GM12878 (cell line): ENCODE measurements at places on chromosomes 7 and 10. TPM values are rescaled to one million over a fixed set of nuclear protein-coding genes. Genes with fewer than 3 reads are reported as not detected.

Gene PCDH15
- total RNA-seq = 0.05 TPM in 1 of 2 replicates, not detected in the other

Gene ZNF33B
- total RNA-seq = 13.7 TPM in 2 replicates

Gene SCD
- 171 and 188 TPM in 2 replicates for total RNA-seq

Gene TFEC
- 4.2 and 5.8 TPM in 2 replicates for total RNA-seq

Gene ZNF503
- 0.85 and 1.1 TPM in 2 replicates for total RNA-seq

Gene SLC26A3
- 0.46 and 0.53 TPM in 2 replicates for total RNA-seq

Gene CEP55
- 37.5 and 38.7 TPM in 2 replicates for total RNA-seq

- H3K36me3 ChIP-seq = peaks cover 12% of the 10 kb centered on the region
- no peak overlapping the region for H3K4me3 ChIP-seq
- H3K4me1 ChIP-seq = no peaks in the 10 kb centered on the region
- no peaks in the 10 kb centered on the region for H3K27me3 ChIP-seq
Observed at GRCh38 chr7:128055637-128056036, 24.4 kb upstream of the LRRC4 start.

DNA sequence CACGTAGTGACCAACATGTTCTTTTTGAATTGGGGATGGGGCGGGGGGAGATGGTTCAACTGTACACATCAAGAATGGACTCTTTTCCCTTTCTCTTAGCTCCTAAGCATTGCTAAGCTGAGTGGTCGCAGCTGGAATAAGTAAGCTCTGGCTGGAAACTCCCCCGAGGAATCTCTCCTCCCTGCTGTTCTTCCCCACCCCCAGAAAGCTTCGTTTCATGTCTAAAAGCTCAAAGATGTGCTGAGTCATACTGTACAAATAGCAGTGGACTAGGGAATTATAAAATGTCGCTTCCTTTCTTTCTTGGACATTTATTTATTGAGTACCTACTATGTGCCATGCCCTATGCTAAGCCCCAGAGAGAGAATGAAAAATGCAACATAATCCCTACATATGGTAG is 191.1 kb upstream of the ADO start:
- no peak overlapping the region for H3K4me3 ChIP-seq
- H3K36me3 ChIP-seq = no peaks in the 10 kb centered on the region
- H3K27ac ChIP-seq = peak overlapping the region; percentile 22; the same call in 1 of the 2 replicates
- peaks cover 32% of the 10 kb centered on the region for H3K4me1 ChIP-seq
- no peaks in the 10 kb centered on the region for H3K27me3 ChIP-seq

DNA sequence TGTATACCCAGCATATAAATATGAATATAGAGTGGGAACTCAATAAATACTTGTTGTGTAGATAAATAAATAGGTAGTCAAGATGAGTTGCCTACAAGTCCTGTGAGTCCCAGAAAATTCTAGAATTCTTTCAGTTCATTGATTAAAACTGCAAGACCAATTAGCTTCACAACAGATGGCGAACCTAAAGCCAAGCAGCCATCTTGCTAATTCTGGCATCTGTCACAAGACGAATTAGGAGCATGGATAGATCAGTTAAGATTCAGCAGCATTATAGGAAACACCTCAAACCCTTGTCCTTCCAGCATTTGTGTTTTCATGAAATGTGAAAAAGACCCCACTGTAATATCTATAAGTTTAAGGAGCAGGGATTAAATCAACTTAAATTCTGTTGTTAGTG is 552.7 kb downstream of the MAGI2 start:
- H3K27me3 ChIP-seq = no peaks in the 10 kb centered on the region
- no peak overlapping the region for H3K27ac ChIP-seq
- H3K4me3 ChIP-seq = no peak overlapping the region

- no peaks in the 10 kb centered on the region for H3K27me3 ChIP-seq
- no peak overlapping the region for H3K27ac ChIP-seq
- no peaks in the 10 kb centered on the region for H3K36me3 ChIP-seq
- no peak for DNase-seq
- H3K4me3 ChIP-seq = no peak overlapping the region
- no peaks in the 10 kb centered on the region for H3K4me1 ChIP-seq
Observed at GRCh38 chr10:44809647-44810046, 101.5 kb upstream of the TMEM72 start.

DNA sequence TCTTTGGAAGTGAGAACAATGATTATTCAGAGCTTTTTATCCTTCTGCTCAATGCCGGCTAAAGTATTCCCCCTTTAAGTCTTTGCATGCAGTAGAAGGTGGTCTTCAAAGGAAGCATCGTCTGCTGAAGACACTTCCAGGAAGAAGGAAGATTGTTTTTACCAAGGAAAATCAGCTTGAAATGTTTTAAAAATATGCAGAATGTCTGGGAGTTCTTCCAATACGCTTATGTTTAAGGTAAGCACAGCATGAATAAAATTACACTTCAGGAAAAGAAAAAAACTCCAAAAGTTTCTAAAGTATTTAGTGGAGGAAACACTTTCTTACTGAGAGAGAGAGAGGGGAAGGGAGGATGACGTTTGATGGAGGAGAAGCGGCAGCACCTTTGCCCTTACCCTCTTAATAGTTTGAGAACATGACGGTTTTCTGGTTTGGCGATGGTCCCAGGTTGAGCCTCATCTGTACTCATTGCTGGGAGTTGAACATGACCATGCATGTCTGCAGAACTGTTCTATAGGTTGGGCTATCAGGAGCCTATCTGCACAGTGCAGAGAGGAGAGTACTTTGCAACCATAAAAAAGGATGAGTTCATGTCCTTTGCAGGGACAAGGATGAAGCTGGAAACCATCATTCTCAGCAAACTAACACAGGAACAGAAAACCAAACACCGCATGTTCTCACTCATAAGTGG is 338.1 kb downstream of the ACTR3B start:
- no peaks in the 10 kb centered on the region for H3K4me1 ChIP-seq
- no peak overlapping the region for H3K27ac ChIP-seq
- H3K4me3 ChIP-seq = no peak overlapping the region
- no peaks in the 10 kb centered on the region for H3K36me3 ChIP-seq
- H3K27me3 ChIP-seq = no peaks in the 10 kb centered on the region

DNA sequence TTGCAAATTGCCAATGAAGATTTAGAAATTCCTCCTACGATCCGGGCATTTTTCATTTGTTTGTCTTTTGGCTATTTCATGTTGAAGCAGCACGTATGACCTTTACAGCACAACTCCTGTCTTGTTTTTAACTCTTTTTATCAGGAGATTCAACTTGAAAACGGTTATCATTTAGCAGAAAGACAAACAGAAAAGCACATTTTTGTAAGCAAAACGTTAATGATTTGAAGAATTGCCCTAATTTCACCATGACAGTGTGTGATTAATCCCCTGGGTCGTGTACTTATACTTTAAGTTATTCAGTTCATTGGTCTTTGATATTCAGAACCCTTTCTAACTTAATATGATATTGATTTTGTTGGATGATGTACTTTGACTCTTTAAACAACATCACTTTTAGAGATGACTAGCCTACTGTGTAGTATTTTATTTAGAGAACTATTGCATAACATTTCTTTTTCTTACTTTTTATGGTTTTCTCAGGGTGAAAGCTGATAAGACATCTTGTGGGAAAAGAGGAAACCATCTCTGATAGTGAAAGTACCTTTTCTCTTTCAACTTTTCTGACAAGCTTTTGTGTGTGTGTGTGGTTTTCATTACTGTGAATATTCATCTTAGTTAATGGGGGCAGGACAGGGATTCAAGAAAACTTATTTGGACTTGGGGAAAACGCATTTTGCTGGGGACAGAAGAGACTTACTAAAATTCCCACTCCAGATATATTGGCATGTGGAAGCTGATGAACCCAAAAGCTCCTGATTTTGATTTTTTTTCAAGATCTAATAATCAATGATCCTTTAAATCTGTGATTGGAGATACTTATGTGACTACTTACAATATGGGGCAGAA is 8.1 kb downstream of the HHEX start:
- H3K36me3 ChIP-seq = no peaks in the 10 kb centered on the region
- H3K27me3 ChIP-seq = peaks cover 13% of the 10 kb centered on the region; the same call in 1 of the 2 replicates
- peaks cover 16% of the 10 kb centered on the region for H3K4me1 ChIP-seq
- H3K4me3 ChIP-seq = no peak overlapping the region
- no peak for DNase-seq

DNA sequence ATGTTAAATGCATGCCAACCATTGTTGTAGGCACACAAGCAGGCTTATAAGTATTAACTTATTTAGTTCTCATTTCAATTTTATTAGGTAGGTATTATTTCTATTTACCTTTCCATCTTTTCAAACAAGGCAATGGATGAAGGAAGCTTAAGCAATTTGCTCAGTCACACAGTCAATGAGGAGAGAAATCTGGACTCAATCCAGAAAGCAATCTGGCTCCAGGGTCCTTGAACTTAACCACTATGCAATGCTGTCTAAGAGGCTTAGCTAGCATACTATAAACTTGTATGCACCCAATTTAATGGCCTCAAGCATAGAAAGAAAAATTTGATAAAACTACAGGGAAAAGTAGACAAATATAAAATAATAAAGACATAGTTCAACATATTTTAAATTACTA is 88.6 kb downstream of the VWDE start:
- H3K4me1 ChIP-seq = no peaks in the 10 kb centered on the region
- DNase-seq = no peak
- H3K27ac ChIP-seq = no peak overlapping the region
- H3K36me3 ChIP-seq = no peaks in the 10 kb centered on the region
- no peaks in the 10 kb centered on the region for H3K27me3 ChIP-seq

DNA sequence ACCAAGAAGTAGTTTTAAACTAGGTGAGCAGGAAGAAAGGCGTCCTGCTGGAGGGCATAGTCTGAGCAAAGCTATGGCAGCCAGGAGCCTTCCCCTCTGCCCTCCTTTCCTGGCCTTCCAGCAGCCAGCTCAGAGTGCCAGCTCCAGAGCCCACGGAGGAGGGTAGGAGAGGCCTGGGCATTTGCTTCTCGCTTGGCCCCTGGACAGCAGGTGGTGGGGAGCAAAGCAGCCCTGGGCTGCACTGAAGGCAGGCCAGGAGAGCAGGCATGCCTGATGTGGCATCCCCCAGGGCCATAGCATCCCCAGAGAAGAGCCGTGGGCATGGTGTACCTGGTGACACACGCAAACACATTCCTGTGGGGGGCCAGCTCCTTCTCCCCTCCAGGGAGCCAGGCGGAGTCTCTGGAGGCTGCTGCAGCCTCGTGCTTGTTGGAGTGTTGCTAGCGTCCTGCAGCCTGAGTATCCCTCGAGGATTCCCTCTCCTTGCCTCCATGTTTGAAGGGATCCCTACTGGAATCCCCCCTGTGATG is 43.9 kb downstream of the CDH23 start:
- DNase-seq = no peak
- H3K4me3 ChIP-seq = no peak overlapping the region
- no peaks in the 10 kb centered on the region for H3K36me3 ChIP-seq
- no peaks in the 10 kb centered on the region; the same call in 1 of the 2 replicates for H3K27me3 ChIP-seq

DNA sequence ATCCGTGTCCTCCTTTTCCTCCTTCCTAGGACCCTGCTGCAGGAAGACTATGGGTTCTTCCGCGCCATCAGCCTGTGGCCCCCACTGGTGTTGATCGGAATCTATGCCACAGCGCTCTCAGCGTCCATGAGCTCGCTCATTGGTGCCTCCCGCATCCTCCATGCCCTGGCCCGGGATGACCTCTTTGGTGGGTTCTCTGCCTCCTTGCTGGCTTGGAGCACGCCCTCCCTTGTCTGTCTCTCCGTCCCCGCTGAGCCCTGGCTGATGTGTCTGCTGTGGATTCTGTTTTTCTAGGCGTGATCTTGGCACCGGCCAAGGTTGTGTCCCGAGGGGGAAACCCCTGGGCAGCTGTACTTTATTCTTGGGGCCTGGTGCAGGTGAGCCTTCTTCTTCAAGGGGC is 7.3 kb upstream of the TRIP6 start:
- H3K36me3 ChIP-seq = peaks cover 8% of the 10 kb centered on the region; the same call in 1 of the 2 replicates
- no peaks in the 10 kb centered on the region for H3K4me1 ChIP-seq
- no peaks in the 10 kb centered on the region for H3K27me3 ChIP-seq
- no peak overlapping the region for H3K4me3 ChIP-seq
- DNase-seq = no peak

DNA sequence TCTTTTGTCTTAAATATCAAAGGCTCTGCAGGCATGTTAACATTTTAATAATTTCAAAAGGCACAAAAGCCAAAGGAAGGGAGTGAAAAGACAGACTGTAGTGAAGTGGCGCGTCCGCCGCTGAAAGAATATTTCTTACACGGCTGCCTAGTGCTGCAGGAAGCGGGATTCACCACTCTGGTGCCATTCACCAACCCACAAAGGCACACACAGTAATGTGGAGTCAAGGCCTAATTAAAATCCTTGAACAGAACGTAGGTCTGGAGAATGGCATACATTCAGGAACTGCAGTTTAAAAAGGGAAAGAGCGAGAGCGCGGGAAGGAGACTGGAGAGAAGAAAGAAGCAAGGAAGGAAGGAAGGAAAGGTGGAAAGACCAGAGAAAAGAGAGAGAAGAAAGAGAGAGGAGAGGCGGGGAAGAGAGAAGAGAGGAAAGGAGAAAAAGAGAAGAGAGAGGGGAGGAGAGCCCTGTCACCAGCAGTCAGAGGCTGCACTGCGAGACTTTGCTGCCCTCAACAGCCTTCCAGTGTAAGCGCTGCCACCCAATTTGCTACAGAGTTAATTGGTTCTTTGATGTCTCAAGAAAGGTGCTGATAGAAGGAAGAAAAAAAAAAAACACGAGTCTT is 554.0 kb downstream of the MDFIC start:
- H3K4me3 ChIP-seq = no peak overlapping the region
- DNase-seq = no peak
- H3K36me3 ChIP-seq = no peaks in the 10 kb centered on the region
- no peaks in the 10 kb centered on the region for H3K4me1 ChIP-seq
- H3K27me3 ChIP-seq = no peaks in the 10 kb centered on the region; the same call in 1 of the 2 replicates

GRCh38 chr7:100044718-100045117 is 4.9 kb upstream of the ZSCAN21 start:
- H3K36me3 ChIP-seq = no peaks in the 10 kb centered on the region
- H3K4me3 ChIP-seq = no peak overlapping the region
- no peak overlapping the region for H3K27ac ChIP-seq
- DNase-seq = peak; percentile 11
- no peaks in the 10 kb centered on the region for H3K27me3 ChIP-seq
- no peaks in the 10 kb centered on the region for H3K4me1 ChIP-seq

GRCh38 chr7:117098457-117098856 is 145.2 kb downstream of the ST7 start:
- H3K4me3 ChIP-seq = no peak overlapping the region
- no peaks in the 10 kb centered on the region for H3K27me3 ChIP-seq
- no peaks in the 10 kb centered on the region; the same call in 1 of the 2 replicates for H3K36me3 ChIP-seq

DNA sequence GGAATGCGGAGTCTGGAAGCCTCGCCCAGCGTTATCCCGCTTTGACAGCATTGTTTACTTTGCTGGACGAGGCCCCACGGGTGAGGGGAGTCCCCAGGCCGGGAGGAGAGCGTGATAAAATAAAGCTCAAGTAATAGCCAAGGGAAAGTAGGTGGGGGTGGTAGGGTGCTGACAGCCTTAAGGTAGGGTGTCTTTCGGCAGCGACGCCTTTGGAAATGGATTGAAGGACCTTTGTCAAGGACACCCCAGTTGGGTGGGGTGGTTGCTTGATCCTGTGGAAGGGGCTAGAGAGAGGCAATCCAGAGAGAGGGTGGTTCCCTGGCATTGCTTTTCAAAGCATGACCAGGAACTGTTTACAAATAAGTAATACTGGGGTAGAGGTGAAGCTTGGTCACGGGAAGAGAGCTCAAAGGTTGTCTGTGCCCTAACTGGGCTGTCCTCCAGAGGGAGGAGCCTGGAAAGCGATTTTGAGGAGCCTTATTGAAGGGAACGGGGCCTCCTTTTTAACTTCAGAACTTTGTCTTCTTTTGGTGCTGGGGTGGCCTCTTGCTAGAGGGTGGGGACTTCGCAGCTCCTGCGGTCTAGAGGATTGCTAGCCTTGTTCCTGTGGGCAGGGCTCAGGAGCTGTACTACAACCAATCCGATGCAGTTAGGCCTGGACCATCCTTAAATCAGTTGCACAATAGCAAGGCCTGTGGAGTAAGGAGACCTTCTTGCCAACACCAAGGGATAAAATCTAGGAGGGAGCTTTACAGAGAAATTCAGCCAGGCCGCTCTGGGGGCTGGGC is 1.3 kb downstream of the EIF4EBP2 start:
- H3K4me3 ChIP-seq = peak overlapping the region; percentile 79
- peaks cover 14% of the 10 kb centered on the region for H3K4me1 ChIP-seq
- no peak for DNase-seq
- peak overlapping the region; percentile 73; the same call in 1 of the 2 replicates for H3K27ac ChIP-seq
